Stomach (tissue), 19 donors: ENCODE measurements at places on chromosomes 16 and 17. TPM values are rescaled to one million over a fixed set of nuclear protein-coding genes. Genes with fewer than 3 reads are reported as not detected.

GRCh38 chr17:19464031-19465026, 53.3 kb downstream of the RNF112 start:
- H3K27me3 ChIP-seq: no peaks in the 10 kb centered on the region
- peaks cover 30% of the 10 kb centered on the region for H3K4me1 ChIP-seq

The SLFN12L gene
- 1.7 TPM for total RNA-seq

The PTX4 gene
- total RNA-seq: not detected

DNA sequence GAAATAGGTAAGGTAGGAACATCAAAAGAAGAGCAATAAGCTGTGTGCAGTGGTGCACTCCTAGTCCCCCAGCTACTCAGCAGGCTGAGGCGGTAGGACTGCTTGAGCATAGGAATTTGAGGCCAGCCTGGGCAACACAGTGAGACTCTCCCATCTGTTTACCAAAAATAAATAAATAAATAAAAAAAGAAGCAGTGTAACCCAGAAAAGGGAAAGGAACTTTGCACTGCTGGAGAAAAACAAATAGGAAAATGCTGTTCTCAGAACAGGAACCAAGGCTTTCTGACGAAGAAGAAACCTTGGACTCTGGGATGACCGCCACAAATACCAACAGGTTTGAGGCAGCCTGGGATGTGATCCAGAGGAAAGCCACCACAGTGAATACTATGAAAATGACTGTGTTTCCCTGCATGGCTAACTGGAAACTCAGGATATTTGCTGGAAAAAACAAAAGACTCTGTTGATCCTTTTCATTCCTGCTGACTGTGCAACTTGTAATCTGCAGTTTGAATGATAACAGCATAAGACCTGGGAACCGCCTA, 41.2 kb downstream of the TTC19 start:
- DNase-seq: peak; percentile 66
- H3K4me3 ChIP-seq: no peak overlapping the region
- peak overlapping the region; percentile 22 for H3K27ac ChIP-seq

The EPX gene
- total RNA-seq: not detected

The OSGIN1 gene
- total RNA-seq: 3.8 TPM

GRCh38 chr16:50685462-50686063, 4.5 kb upstream of the SNX20 start:
- no peaks in the 10 kb centered on the region for H3K27me3 ChIP-seq
- no peak for DNase-seq
- H3K36me3 ChIP-seq: no peaks in the 10 kb centered on the region
- peak overlapping the region; percentile 63 for H3K27ac ChIP-seq
- H3K4me1 ChIP-seq: no peaks in the 10 kb centered on the region
- H3K4me3 ChIP-seq: no peak overlapping the region

The HOXB2 gene
- total RNA-seq: 83.0 TPM

The NTN3 gene
- total RNA-seq: not detected

DNA sequence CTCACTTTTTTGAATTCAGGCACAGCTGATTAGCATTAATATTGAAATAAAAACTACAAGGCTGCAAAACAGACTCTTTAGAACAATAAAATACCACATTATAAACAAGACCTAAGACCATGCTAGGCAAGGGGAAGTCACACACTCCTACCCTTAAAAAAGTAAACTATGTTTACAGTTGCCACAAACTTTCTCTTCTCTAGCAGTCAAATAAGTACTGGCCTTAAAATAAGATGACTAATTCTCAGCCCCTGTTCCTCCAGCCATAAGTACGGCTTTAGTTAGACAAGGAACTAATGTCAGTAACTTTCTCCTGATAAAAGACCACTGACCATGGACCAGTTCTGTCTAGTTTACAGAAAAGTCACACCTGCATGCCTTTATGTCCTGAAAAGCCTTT, 19.5 kb upstream of the CPHXL start:
- H3K27me3 ChIP-seq: no peaks in the 10 kb centered on the region
- H3K36me3 ChIP-seq: no peaks in the 10 kb centered on the region
- H3K27ac ChIP-seq: no peak overlapping the region
- H3K4me1 ChIP-seq: peaks cover 7% of the 10 kb centered on the region
- no peak for DNase-seq

The ABCC12 gene
- total RNA-seq: not detected

- H3K36me3 ChIP-seq: no peaks in the 10 kb centered on the region
- H3K4me1 ChIP-seq: peaks cover 15% of the 10 kb centered on the region
- peak; percentile 85 for DNase-seq
- H3K27ac ChIP-seq: no peak overlapping the region
- peaks cover 10% of the 10 kb centered on the region for H3K27me3 ChIP-seq
Observed at GRCh38 chr16:23801378-23801777, 34.4 kb upstream of the PRKCB start.

GRCh38 chr17:79932451-79933306, 93.4 kb upstream of the CBX4 start:
- no peak for DNase-seq
- no peak overlapping the region for H3K27ac ChIP-seq
- H3K4me3 ChIP-seq: no peak overlapping the region
- peaks cover 60% of the 10 kb centered on the region for H3K27me3 ChIP-seq
- H3K36me3 ChIP-seq: no peaks in the 10 kb centered on the region
- peaks cover 40% of the 10 kb centered on the region for H3K4me1 ChIP-seq

DNA sequence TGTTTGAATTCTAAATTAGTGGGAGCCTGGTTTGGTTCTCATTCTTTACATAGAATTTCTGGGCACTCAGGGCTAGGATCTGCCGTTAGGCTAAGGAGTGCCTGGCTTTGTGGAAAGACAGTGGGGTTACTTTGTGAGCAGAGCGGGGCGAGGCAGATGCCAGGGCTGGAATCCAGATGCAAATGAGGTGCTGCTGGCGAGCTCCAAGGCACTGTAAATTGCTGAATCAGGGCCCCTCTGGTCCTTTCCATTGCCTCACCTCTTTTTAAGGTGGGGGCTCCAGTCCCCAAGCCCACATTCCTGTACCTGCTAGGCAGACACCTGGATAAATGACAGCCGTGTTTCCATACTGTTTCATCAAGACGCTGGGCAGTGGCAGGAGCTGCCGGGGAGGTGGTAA, 33.8 kb downstream of the PIPOX start:
- no peak for DNase-seq
- no peak overlapping the region for H3K27ac ChIP-seq
- peaks cover 56% of the 10 kb centered on the region for H3K36me3 ChIP-seq
- H3K4me1 ChIP-seq: no peaks in the 10 kb centered on the region
- no peak overlapping the region for H3K4me3 ChIP-seq
- no peaks in the 10 kb centered on the region for H3K27me3 ChIP-seq

The OR1D2 gene
- total RNA-seq: not detected

DNA sequence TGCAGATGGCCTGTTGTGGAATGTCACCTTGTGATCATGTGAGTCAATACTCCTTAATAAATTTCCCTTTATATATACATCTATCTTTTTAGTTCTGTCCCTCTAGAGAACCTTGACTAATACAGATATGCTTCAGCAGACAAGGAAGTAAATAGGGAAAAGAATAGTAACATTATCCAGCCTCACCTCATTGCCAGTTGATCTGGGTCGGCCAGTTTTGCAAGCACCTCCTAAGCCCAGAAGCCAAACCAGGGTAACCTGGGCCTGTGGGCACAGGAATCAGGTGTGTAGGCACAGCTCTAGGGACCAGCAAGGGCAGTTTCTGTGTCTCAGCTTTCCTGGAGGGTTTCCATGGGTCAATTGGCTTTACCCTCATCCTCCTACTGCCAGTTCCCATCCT, 11.9 kb upstream of the CCL17 start:
- peak; percentile 63 for DNase-seq
- peak overlapping the region; percentile 41 for H3K27ac ChIP-seq
- H3K27me3 ChIP-seq: no peaks in the 10 kb centered on the region
- H3K36me3 ChIP-seq: no peaks in the 10 kb centered on the region
- no peak overlapping the region for H3K4me3 ChIP-seq

GRCh38 chr17:60901806-60902205, 224.2 kb downstream of the BCAS3 start:
- no peaks in the 10 kb centered on the region for H3K4me1 ChIP-seq
- no peaks in the 10 kb centered on the region for H3K27me3 ChIP-seq
- DNase-seq: no peak
- H3K4me3 ChIP-seq: no peak overlapping the region
- H3K27ac ChIP-seq: peak overlapping the region; percentile 8

- DNase-seq: no peak
- no peaks in the 10 kb centered on the region for H3K27me3 ChIP-seq
- no peak overlapping the region for H3K27ac ChIP-seq
- no peak overlapping the region for H3K4me3 ChIP-seq
- no peaks in the 10 kb centered on the region for H3K36me3 ChIP-seq
Observed at GRCh38 chr17:67050471-67051154, 6.3 kb downstream of the CACNG1 start.

GRCh38 chr16:568401-569258, 1.1 kb upstream of the PIGQ start:
- H3K36me3 ChIP-seq: no peaks in the 10 kb centered on the region
- H3K4me3 ChIP-seq: peak overlapping the region; percentile 96
- no peak for DNase-seq
- no peak overlapping the region for H3K27ac ChIP-seq

The OR1E1 gene
- total RNA-seq: not detected

DNA sequence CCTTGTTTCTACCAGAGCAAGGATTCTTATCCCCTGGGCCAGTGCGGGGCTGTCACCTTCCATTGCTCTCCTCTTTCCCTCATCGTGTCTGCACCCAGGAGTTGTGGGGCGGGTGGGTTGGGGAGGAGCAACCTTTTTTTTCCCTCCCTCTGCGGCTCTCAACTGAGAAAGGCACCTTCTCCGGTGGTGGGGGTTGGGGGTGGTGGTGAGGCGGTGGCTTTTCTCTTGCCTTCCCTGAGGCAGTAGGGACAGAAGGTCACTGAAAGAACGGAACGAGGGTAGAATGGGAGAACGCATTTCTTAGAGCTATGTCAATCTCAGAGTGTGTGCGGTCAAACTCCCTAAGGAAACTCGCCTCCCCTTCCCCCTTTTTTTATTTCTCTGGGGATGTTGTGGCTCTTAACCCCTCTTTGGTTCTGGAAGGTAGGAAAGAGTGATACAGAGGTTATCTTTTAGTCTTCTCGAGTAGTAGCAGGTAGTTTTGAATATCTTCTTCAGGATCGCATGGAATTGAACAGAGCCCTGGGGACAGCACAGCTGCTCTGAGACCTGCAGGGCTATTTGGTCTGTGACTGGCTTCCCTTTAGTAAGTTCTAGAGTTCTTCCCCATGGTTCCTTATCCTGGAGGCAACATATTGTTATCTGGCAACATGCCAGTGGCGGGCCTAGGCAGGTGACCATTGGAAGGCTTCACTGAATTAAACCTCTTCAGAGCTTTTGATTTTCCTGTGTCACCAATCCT, 994 bp downstream of the CLTC start:
- peak; percentile 73 for DNase-seq
- H3K27ac ChIP-seq: peak overlapping the region; percentile 97
- H3K36me3 ChIP-seq: no peaks in the 10 kb centered on the region
- peak overlapping the region; percentile 97 for H3K4me3 ChIP-seq
- H3K4me1 ChIP-seq: peaks cover 69% of the 10 kb centered on the region
- no peaks in the 10 kb centered on the region for H3K27me3 ChIP-seq

- H3K27me3 ChIP-seq: no peaks in the 10 kb centered on the region
- H3K27ac ChIP-seq: no peak overlapping the region
- no peak overlapping the region for H3K4me3 ChIP-seq
- H3K36me3 ChIP-seq: peaks cover 97% of the 10 kb centered on the region
Observed at GRCh38 chr17:37475731-37476420, 13.8 kb upstream of the DUSP14 start.

The ITPRIPL2 gene
- total RNA-seq: 48.7 TPM

- no peak for DNase-seq
- peaks cover 7% of the 10 kb centered on the region for H3K4me1 ChIP-seq
- no peak overlapping the region for H3K4me3 ChIP-seq
- H3K36me3 ChIP-seq: peaks cover 53% of the 10 kb centered on the region
Observed at GRCh38 chr17:75566834-75567233, 20.8 kb upstream of the MYO15B start.

DNA sequence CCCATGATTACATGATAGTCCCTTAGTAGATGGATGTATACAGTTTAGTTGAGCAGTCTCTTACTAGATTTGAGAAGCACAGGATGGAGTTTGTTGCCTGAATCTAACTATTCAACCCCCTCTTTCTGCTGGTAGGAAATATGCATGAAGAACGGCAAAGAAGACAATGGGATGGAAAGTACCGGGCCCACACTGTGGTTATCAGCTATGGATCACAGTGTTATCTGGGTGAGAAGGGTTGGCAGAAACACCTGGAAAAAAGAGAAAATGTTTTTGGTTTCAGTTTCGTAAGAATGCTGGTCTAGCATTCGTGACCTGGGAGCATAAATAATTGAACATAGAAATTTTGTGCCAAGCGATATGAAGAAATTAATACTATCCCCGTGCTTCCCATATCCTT, 53.1 kb downstream of the ANKFN1 start:
- DNase-seq: no peak
- H3K27me3 ChIP-seq: no peaks in the 10 kb centered on the region
- H3K4me3 ChIP-seq: no peak overlapping the region
- no peak overlapping the region for H3K27ac ChIP-seq
- H3K36me3 ChIP-seq: no peaks in the 10 kb centered on the region

DNA sequence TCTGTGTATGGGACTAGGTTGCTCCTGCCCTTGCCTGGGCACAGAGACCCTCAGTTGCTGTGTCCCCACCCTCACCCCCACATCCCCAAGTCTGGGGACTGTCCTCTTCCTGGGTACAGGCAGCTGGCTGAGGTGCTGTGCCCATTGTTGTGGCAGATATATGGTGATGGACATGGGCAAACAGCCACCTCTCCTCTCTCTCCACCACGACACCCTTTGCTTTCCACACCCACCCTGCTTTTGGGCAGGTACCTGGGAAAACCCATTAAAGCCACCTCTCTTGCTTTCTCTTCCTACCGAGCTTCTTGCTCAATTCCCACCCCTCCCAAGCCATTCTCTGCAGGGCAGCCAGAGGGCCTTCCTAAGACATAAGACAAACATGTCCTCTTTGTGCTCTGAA, 21.7 kb downstream of the TRPV2 start:
- H3K36me3 ChIP-seq: peaks cover 20% of the 10 kb centered on the region
- H3K4me3 ChIP-seq: no peak overlapping the region
- DNase-seq: no peak
- no peak overlapping the region for H3K27ac ChIP-seq
- H3K27me3 ChIP-seq: no peaks in the 10 kb centered on the region

The DHRS7C gene
- not detected for total RNA-seq

DNA sequence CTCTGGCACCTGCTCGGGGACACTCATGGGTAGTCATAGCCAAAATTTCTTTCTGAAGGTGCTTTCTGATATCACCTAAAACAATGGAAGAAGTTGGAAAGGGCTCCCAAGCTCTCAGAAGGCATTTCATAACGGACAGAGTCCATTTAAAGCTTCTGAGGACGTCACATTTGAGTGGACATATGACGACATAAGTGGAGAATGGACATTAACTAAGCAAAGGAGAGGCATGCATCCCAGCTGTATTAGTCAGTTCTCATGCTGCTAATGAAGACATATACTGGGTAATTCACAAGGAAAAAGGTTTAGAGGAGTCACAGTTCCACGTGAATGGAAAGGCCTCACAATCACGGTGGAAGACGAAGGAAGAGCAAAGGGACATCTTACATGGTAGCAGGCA, 260.2 kb upstream of the DYNLRB2 start:
- H3K27me3 ChIP-seq: no peaks in the 10 kb centered on the region
- no peak overlapping the region for H3K4me3 ChIP-seq
- DNase-seq: no peak
- no peak overlapping the region for H3K27ac ChIP-seq
- H3K4me1 ChIP-seq: no peaks in the 10 kb centered on the region

GRCh38 chr17:72566671-72567484, 446.1 kb downstream of the SOX9 start:
- H3K4me1 ChIP-seq: peaks cover 14% of the 10 kb centered on the region
- DNase-seq: no peak
- no peaks in the 10 kb centered on the region for H3K36me3 ChIP-seq
